Prostate gland (tissue), 2 donors: ENCODE measurements at places on chromosomes 12 and 14.

GRCh38 chr12:109020796-109021380 is at the start of gene SVOP:
SVOP (minus strand) TSS chr12:109021068; CDS start chr12:109020868, 200 bp downstream.
- H3K27ac ChIP-seq = no peak within 1 kb of the TSS
- no peak within 1 kb of the TSS for H3K4me3 ChIP-seq
- no peaks in the 10 kb centered on the region for H3K4me1 ChIP-seq

DNA sequence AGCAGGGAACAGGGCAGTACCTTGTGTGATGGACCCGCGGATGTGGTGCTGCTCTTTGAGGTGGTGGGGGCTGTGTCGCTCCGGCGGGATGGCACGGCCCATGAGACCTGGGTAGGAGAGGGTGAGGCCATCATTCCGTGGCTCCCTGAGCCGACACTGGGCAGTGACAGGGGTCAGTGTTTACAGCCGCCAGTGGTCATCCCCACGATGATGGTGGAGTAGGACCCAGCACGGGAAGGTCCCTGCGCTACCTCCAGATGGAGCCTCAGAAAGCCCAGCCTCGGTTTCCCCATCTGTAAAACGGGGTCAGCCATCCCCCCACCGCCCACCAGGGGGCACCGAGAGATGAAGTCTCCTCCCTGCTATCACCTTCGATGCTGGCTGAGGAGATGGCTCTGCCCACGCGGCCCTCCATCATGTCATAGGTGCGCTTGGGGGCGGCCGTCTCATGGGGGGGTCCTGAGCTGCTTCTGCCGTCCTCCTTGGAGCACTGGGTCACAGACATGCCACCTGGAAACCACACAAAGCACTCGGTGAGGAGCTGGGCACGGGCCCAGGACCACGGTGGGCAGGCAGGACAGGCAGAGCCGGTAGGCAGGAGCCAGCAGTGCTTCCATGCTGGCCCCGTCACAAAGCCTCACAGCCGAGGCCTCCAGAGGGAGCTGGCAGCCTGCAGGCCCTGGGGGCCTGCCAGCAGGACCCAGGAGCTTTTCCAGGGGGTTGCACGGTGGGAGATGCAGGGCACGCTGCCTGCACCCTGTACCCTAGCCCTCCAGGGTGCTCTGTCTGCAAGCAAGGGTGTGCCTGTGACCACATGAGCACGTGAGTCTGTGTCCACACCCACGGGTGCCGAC is 53.1 kb downstream of the RFLNA start:
- DNase-seq = peak; percentile 33
- H3K27ac ChIP-seq = no peak overlapping the region
- no peak overlapping the region for H3K4me3 ChIP-seq
- H3K27me3 ChIP-seq = no peaks in the 10 kb centered on the region
- H3K36me3 ChIP-seq = peaks cover 16% of the 10 kb centered on the region

- no peaks in the 10 kb centered on the region for H3K4me1 ChIP-seq
- H3K4me3 ChIP-seq = no peak overlapping the region
- H3K27me3 ChIP-seq = no peaks in the 10 kb centered on the region
- H3K27ac ChIP-seq = no peak overlapping the region
- H3K36me3 ChIP-seq = no peaks in the 10 kb centered on the region
Measured at GRCh38 chr12:126069549-126070165, 1004.4 kb downstream of the AACS start.

DNA sequence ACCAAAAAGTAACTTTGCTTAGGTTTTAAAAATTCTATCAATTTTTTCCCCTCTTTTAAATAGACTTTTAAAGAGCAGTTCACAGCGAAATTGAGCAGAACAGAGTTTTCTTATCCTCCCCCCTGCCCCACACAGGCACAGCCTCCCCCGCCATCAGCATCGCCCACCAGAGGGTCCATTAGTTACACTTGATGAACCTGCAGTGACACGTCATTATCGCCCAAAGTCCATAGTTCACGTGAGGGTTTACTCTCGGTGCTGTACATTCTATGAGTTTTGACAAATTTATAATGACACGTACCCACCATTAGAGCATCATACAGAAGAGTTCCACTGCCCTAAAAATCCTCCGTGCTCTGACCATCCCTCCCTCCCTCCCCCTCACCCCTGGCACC is 58.4 kb downstream of the FZD10 start:
- no peak for DNase-seq
- H3K4me3 ChIP-seq = no peak overlapping the region
- no peak overlapping the region for H3K27ac ChIP-seq
- H3K36me3 ChIP-seq = no peaks in the 10 kb centered on the region
- no peaks in the 10 kb centered on the region for H3K4me1 ChIP-seq

DNA sequence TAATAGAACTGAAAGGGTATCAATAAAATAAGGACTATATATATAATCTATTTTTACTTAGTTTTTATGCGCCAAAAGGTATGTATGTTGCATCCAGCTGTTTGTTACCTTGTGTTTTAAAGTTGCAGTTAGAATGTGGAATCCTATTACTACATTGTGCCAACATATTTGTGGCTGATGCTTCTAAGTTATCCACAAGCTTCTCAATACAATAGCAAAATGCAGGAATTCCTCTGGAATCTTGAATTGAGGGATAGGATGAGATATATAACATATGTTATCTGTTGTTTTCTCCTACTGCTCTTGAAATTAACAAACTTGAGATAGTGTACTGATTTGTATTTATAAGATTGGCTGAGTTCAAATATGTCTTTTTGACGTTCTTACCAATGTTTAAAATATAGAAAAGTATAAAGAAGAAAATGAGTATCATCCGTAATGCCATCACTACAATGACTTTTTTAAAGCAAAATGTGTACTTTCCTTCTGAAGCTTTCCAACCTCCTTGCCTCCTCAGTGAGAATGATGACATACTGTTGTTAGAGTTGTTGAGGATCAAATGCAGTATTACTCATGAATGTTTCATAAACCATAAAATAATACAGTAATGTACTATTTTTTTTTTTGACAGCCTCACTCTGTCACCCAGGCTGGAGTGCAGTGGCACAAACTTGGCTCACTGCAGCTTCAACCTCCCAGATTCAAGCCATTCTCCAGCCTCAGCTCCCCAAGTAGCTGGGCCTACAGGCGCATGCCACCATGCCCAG is 6.6 kb downstream of the RAP1B start:
- no peaks in the 10 kb centered on the region for H3K4me1 ChIP-seq
- no peak overlapping the region for H3K27ac ChIP-seq
- H3K4me3 ChIP-seq = no peak overlapping the region
- no peak for DNase-seq
- no peaks in the 10 kb centered on the region for H3K36me3 ChIP-seq
- no peaks in the 10 kb centered on the region for H3K27me3 ChIP-seq

DNA sequence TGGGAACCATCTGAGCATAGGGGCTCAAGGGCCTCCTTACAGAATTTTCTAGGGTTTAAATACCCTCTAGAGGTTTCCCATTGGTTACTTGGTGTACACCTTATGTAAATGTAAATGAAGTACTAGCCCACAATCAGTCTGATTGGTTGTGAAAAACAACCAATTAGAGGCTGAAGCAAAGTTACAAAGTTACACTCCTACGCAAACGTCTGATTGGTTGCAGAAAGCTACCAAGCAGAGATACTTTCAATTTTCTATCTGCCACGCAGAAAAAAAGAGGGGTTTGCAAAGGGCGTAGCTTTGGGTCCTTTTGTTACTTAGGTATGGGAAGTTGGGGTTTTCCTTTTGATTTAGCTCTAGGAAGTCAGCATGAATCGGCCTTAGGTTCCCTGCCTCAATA is 1.8 kb upstream of the TMEM19 start:
- no peak overlapping the region for H3K27ac ChIP-seq
- no peaks in the 10 kb centered on the region for H3K36me3 ChIP-seq
- no peaks in the 10 kb centered on the region for H3K27me3 ChIP-seq
- no peak overlapping the region for H3K4me3 ChIP-seq
- H3K4me1 ChIP-seq = no peaks in the 10 kb centered on the region
- DNase-seq = no peak

GRCh38 chr12:6120796-6121473 is 3.5 kb downstream of the VWF start:
- H3K4me1 ChIP-seq = no peaks in the 10 kb centered on the region
- no peaks in the 10 kb centered on the region for H3K36me3 ChIP-seq

- H3K27me3 ChIP-seq = no peaks in the 10 kb centered on the region
- DNase-seq = no peak
- peaks cover 49% of the 10 kb centered on the region for H3K4me1 ChIP-seq
- peak overlapping the region; percentile 24 for H3K4me3 ChIP-seq
- H3K36me3 ChIP-seq = no peaks in the 10 kb centered on the region
Measured at GRCh38 chr12:53050426-53051057, 677 bp downstream of the TNS2 start.

GRCh38 chr12:108939594-108939993 is 59.7 kb downstream of the DAO start:
- H3K4me3 ChIP-seq = no peak overlapping the region
- no peak overlapping the region for H3K27ac ChIP-seq
- H3K4me1 ChIP-seq = no peaks in the 10 kb centered on the region
- no peak for DNase-seq
- no peaks in the 10 kb centered on the region for H3K36me3 ChIP-seq
- no peaks in the 10 kb centered on the region for H3K27me3 ChIP-seq

GRCh38 chr12:119060847-119061796 is 79.8 kb downstream of the SRRM4 start:
- no peak overlapping the region for H3K27ac ChIP-seq
- no peaks in the 10 kb centered on the region for H3K4me1 ChIP-seq
- no peaks in the 10 kb centered on the region for H3K36me3 ChIP-seq
- no peak overlapping the region for H3K4me3 ChIP-seq

- no peak within 1 kb of the TSS for H3K27ac ChIP-seq
- peaks cover 8% of the 10 kb centered on the region for H3K36me3 ChIP-seq
- H3K27me3 ChIP-seq = no peaks in the 10 kb centered on the region
- DNase-seq = peak; percentile 77
- H3K4me1 ChIP-seq = peaks cover 5% of the 10 kb centered on the region
Measured at GRCh38 chr12:50103767-50104321, at the start of gene GPD1. GPD1 (plus strand) TSS chr12:50104008; CDS start chr12:50104051, 43 bp downstream.

GRCh38 chr12:74370608-74371216 is 166.9 kb upstream of the ATXN7L3B start:
- H3K36me3 ChIP-seq = no peaks in the 10 kb centered on the region
- H3K27me3 ChIP-seq = peaks cover 2% of the 10 kb centered on the region
- no peak for DNase-seq
- no peak overlapping the region for H3K27ac ChIP-seq
- H3K4me3 ChIP-seq = no peak overlapping the region

DNA sequence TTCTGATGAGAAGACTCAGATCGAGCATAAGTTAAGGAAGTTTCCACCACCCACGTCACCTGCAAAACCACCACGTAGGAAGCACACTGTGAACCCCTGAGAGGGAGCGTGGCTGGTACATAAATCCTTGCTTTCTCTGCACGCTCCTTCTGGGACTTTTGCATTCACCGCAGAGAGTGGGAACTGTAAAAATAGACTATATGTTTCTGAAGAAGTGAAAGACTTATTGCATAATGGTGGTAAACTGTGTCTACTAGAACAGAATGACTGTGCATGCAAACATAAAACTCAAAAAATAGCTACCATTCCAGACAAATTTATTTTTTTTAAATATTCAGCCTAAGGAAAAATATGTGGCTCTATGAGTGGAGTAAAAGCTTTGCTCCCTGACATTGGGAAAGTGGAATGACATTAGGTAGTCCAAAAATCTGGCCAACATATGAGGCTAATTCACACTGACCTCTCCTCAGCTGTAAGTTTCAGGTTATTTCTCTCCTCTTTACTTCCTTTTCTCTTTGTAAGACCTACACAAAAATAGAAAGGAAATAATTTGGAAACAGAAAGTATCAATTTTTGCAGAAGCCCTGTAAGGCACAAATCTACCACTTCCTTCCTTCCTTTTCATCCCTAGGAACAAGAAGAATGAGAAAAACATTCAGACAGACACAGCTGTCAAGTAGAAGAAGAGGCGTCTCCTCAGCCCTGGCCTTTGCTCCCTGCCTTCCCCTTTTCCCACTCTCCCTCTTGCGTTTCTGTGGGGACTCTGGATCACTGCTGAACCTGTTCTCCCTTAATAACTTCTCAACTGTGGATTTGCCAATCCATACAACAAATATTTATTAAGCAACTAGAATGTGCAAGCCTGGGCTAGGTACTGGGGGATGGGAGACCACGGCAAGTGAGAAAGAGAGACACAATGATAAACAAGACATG is 264.3 kb upstream of the FOXN3 start:
- H3K36me3 ChIP-seq = no peaks in the 10 kb centered on the region
- no peaks in the 10 kb centered on the region for H3K4me1 ChIP-seq
- no peak for DNase-seq
- no peak overlapping the region for H3K4me3 ChIP-seq
- H3K27ac ChIP-seq = no peak overlapping the region

DNA sequence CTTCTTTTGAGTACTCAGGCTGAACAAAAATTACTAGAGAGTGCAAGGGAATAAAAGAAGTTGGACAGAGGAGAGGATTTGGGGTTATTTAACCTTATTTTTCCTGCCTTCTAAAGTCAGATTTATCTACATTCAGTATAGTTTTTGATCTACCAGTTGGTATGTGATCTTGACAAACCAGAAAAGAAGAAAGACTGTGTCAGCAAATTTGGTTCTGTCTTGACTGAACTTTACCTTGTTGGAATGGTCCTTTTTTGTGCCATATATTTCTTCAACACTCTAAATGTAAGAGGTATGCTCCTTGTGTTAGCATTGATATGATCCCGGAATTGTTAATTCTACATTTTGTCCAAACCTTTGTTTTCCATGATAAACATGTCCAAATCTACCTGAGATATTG is 47.7 kb upstream of the ADAMTS20 start:
- no peaks in the 10 kb centered on the region for H3K27me3 ChIP-seq
- H3K27ac ChIP-seq = no peak overlapping the region
- no peak for DNase-seq
- H3K4me1 ChIP-seq = no peaks in the 10 kb centered on the region

DNA sequence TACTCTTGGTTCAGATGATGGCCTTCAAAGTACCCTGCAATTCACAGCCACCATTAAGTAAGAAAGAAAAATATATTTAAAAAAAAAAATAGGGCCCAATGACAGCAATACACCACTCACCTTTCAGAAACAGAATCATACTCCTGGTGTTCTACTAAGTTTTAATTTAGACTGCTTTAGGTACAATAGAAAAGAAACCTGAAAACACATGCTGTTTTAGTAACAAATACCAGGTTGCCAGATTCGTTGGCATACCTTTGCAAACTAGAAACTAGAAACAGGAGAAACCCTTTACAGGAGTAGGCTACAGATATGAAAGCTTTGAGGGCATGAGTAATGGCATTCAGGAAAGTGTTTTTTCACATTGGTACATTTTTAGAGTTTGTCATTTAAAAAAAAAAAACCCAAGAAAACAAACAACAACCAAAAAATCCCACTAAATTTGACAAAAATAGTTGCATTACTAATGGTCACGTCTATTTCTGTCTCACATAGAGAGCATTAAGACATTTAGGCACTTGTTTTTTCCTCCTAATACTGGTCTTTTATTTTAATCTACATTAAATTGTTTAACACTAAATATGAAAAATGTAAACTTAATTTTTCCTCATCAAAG is 4.0 kb downstream of the SIX1 start:
- H3K36me3 ChIP-seq = no peaks in the 10 kb centered on the region
- peak overlapping the region; percentile 46 for H3K4me3 ChIP-seq
- H3K27me3 ChIP-seq = no peaks in the 10 kb centered on the region
- H3K4me1 ChIP-seq = no peaks in the 10 kb centered on the region
- DNase-seq = no peak
- H3K27ac ChIP-seq = peak overlapping the region; percentile 92

DNA sequence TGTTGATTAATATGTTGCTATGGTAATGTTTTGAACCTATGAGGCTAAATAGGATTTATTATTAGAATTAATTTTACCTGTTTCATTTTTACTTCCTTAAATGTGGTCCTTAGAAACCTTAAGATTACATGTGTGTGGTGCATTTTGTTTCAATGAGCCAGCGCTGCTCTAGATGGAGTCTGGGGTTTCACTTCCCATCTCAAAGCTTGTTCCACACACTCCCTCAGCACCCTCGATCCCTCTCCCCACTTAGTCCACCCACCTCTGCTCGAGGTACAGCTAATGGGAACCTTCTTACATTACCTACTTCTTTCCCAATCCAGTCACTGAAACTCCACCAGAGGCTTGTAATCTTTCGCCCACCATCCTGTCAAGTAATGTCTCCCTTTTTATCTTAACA is 205.2 kb downstream of the PAX9 start:
- H3K4me1 ChIP-seq = no peaks in the 10 kb centered on the region
- H3K27me3 ChIP-seq = no peaks in the 10 kb centered on the region
- H3K36me3 ChIP-seq = no peaks in the 10 kb centered on the region
